ENCODE measurements at places on chromosomes 2 and 18. TPM values are rescaled to one million over a fixed set of nuclear protein-coding genes. Genes with fewer than 3 reads are reported as not detected.

DNA sequence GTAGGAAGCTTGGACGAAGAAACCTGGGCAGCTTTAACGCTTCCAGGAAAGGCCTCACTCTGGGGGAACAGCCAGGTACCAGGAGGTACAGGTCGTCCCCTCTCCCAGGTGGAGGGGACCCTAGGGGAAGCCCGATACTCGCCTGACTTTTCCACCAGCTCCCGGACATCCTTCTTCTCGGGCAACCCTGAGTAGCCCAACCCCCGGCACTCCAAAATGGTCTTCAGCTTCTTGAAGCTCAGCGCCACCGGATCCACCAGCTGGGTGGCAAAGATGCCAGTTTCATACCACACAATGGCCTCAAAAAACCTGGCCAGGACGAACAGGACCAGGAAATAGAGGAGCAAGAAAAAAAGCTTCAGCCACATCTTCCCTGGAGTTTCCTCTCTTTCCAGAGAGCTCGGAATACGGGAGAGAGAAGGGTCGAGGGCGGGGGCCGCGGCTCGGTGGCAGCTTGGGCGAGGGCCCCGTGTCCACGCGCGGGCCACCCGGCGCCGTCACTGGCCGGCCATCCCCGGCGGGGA is 1.1 kb downstream of the RNF103 start:
- DNase-seq: peak; percentile 21

DNA sequence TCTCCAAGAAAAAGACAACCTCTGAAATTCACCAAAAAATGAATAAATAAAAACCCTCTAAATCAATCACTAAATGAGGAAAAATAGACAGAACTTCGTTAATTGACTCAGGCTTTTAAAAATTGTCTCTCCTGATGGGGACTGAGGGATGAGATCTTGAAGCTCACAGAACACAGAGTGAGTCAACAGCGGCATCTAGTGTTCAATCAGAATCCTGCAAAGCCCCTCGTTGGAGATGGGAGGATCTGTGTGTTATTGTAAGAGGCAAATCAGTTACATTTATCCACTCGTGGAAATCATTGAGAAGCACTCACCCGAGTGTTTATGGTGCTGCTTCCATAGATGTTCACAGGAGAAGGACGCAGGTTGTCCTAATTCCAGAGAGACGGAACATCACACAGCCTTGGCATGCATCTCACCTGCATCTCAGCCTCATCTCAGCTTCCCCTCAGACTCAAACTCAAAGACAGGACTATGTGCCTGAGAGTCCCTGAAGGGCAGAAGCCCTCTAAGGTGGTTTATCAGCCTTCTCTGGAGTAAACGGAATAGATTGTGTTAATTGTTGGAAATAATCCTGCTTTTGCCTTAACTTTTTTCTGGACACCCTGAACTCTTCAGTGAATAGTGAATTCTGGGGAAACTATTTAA is 82.0 kb downstream of the MREG start:
- peak; percentile 71 for DNase-seq

GRCh38 chr18:36899289-36899688 is 70.4 kb downstream of the KIAA1328 start:
- no peak for DNase-seq

- no peak for DNase-seq
These were observed 102.9 kb downstream of the TGFA start for GRCh38 chr2:70450641-70451250.

GRCh38 chr2:227349989-227350612 is 25.1 kb downstream of the MFF start:
- no peak for DNase-seq

DNA sequence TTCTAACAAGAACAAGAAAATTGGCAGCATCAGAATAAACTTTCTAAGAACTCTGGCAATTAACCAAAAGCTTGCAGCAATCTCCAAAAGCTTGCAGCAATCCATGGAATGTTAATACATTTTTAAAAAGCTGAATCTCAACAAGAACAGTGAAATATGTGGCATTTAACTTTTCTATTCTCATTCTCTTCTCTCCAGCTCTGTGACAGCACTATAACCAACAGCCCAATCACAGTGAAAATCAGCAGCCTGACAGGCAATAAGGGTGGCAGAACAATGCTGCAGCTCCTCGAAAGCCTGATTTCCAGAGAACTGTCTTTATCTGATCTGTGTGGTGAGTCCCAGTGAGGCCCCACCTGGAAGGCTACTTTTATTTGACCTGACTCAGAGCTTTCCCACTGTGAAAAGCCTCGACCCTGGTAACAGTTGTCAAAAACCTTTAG is 60.0 kb downstream of the TMEM131 start:
- DNase-seq: peak; percentile 55

DNA sequence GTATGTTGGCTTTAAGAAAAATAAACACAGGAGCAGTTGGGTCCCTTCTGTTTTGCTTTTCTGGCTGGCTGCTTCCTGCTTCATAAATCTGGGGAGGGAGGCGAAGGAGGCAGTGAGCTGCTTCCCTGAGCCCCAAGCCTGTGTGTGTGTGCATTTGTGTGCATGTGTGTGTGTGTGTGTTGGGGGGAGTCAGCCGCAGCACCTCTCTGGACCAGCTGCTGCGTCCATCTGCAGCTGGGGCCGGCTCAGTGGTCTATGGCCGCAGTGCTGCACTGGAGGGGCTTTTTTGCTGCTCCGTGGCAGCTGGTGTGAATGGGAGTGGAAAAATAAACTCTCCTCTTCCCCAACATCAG is 192.3 kb downstream of the RNF144A start:
- DNase-seq: no peak

GRCh38 chr18:57052173-57052572 is 94.7 kb upstream of the BOD1L2 start:
- no peak for DNase-seq

- peak; percentile 77 for DNase-seq
These were observed 278.0 kb downstream of the NEDD4L start for GRCh38 chr18:58321986-58322385.

DNA sequence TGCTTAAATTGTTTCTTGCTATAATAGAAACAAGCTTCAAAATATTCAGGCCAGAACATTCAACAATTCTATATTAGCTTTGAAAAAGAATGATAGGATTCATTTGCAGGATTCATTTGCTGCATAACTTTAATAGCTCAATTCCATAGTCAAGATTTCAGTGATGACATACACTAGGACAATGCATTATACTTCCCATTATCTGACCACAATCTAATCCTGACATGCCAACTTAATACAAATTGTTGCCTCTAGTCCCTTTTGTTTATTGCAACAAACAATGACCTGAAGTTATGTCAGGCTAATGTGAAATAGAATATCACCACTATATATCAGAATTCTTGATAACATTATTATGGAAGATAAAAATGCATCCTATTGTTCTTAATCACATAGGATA is 169.4 kb downstream of the DNAH7 start:
- DNase-seq: no peak

- peak; percentile 55 for DNase-seq
These were observed 35.3 kb downstream of the KCNF1 start for GRCh38 chr2:10947005-10947440.

- DNase-seq: peak; percentile 5
These were observed 168.1 kb downstream of the TMEM163 start for GRCh38 chr2:134550566-134551164.

GRCh38 chr2:238505119-238505891 is 78.6 kb downstream of the ASB1 start:
- DNase-seq: peak; percentile 65

DNA sequence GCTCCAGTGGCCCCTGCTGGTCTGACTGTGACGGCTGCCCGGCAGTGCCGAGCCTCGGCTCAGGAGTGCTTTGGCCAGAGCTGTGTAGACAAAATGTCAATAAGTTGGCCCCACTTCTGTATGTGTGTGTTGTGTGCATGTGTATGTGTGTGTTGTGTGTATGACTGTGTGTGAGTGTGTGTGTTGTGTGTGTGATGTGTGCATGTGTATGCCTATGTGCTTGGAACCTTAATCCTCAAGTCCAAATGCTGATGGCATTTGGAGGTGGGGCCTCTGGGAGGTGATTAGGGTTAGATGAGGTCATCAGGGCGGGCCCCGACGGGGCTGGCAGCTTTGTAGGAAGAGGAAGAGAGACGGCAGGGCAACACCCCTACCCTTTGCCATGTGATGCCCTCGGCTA is 269.0 kb downstream of the DCDC2C start:
- DNase-seq: peak; percentile 29

DNA sequence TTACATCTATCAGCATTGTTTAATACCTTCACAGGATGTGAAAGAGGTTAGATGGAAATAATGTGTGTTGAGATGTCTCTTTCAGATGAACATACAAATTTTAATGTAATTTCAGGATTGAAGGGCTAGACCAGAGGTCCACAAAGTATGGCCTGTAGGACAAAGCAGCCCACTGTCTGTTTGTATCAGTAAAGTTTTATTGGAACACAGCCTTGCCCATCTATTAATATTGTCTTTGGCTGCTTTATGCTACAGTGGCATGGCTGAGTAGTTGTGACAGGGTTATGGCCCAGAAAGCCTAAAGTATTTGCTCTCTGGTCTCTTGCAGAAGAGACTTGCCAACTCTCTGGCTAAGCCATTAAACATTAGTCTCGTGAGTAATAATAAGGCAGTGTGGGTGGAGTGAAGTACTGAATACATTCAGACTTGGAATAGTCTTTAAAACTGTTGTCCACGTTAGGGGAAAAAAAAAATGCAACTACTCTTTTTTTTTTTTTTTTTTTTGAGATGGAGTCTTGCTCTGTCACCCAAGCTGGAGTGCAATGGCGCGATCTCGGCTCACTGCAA is 74.5 kb upstream of the NOSTRIN start:
- no peak for DNase-seq

DNA sequence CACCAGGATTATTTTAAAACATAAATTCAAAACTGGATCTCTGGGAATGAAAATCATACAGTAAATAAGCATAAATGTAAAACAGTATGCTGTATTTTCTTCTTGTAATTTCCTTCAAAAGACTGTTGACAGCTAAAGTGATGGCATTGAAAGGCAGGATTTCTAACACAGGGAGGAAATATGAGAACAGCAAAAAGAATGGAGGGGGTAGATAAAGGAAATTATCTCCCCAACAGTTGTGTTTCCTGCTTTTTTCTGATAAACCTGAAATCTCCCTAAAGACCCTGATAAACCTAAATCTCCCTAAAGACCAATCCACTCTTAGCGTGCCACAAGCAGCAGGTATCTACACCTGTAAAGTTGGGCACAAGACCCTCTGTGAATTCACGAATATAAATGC is 50.8 kb downstream of the PIAS2 start:
- no peak for DNase-seq

DNA sequence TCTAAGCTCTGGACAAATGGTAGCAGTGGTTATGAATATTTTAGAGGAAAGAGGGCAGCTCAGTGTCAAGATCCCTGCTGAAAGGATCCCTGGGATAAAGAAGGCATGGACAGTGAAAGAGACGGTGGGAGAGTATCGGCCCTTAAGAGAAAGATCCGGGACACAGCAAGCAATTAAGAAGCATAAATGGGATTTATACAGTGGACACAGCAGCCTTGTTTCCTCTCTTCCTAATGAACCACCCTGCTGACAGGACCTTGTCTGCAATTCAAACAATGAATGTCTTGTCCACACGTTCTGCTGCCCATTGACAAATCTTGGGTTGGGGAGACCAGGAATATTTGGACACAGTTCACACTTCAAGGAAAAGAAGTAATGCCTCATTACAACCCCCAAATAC is 16.5 kb downstream of the CPLX4 start:
- DNase-seq: no peak

GRCh38 chr2:105836840-105837692 is 92.4 kb downstream of the NCK2 start:
- DNase-seq: no peak

- DNase-seq: no peak
These were observed 12.8 kb downstream of the TSN start for GRCh38 chr2:121768143-121768755.

GRCh38 chr2:237644381-237644703 is 17.0 kb downstream of the LRRFIP1 start:
- no peak for DNase-seq

DNA sequence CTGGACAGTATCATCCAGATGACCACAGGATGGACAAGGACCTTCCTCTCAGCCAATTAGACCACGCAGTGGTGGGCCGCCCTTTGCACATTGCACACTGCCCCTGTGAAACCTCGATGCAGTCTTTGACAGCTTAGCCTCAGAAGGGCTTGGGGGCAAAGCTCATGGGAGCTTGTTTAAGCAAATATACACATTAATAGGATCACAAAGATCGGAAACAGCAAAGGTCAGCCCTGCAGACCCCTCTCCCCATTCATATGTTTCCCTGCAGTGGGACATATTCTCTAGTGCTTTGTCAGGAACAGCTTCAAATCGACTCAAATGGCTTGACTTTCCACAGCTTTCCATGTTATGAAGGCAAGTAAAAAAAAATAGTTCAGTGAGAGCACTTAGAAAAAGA is 189.6 kb upstream of the LYPD1 start:
- no peak for DNase-seq

GRCh38 chr2:121613774-121614173 is 35.5 kb downstream of the CLASP1 start:
- no peak for DNase-seq

INO80B gene
- 17.8 TPM for total RNA-seq

DRC1 gene
- total RNA-seq: not detected

PARD3B gene
- total RNA-seq: 1.3 TPM

KIF1A gene
- total RNA-seq: 16.2 TPM

ITGA4 gene
- total RNA-seq: 11.3 TPM

MC4R gene
- not detected for total RNA-seq

ADD2 gene
- total RNA-seq: 15.6 TPM

CD302 gene
- 2.3 TPM for total RNA-seq

EFEMP1 gene
- 292 TPM for total RNA-seq

CCDC74B gene
- 33.7 TPM for total RNA-seq

CHST9 gene
- total RNA-seq: 0.06 TPM

C2orf80 gene
- not detected for total RNA-seq

RAB6C gene
- not detected for total RNA-seq

ADRA2B gene
- 0.42 TPM for total RNA-seq
